ENCODE measurements at places on chromosomes 2 and 18. TPM values are rescaled to one million over a fixed set of nuclear protein-coding genes. Genes with fewer than 3 reads are reported as not detected.

DNA sequence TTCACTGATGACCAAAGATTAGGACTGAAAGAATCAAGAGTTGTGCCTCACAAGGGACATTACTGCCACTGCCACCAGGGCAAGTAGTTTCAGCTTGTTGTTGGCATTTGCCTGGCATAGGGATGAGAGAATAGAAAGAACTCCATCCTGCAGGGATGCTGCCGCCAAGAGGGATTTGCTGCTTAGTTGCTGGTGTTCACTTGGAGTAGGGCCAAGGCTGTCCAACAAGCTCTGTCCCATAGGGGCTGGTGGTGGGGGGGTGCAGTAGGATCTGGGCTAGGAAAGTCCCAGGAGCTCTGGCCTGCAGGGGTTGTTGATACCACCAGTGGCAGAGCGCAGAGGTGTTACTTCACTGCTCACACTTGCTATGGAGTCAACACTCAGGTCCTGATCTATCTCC, 84.9 kb upstream of the MGAT4A start:
- no peak for DNase-seq

GRCh38 chr2:41880561-41881243, 167.1 kb upstream of the PKDCC start:
- DNase-seq: no peak

MTERF4 gene
- 38.7 TPM for total RNA-seq

STARD6 gene
- 0.33 TPM for total RNA-seq

Data from GM12878 (cell line).